ENCODE measurements at places on chromosomes 1 and 21. TPM values are rescaled to one million over a fixed set of nuclear protein-coding genes. Genes with fewer than 3 reads are reported as not detected.

C1orf94 gene
- total RNA-seq = not detected

LRRC39 gene
- 0.57 TPM for total RNA-seq

CD1C gene
- total RNA-seq = 0.45 TPM

DNA sequence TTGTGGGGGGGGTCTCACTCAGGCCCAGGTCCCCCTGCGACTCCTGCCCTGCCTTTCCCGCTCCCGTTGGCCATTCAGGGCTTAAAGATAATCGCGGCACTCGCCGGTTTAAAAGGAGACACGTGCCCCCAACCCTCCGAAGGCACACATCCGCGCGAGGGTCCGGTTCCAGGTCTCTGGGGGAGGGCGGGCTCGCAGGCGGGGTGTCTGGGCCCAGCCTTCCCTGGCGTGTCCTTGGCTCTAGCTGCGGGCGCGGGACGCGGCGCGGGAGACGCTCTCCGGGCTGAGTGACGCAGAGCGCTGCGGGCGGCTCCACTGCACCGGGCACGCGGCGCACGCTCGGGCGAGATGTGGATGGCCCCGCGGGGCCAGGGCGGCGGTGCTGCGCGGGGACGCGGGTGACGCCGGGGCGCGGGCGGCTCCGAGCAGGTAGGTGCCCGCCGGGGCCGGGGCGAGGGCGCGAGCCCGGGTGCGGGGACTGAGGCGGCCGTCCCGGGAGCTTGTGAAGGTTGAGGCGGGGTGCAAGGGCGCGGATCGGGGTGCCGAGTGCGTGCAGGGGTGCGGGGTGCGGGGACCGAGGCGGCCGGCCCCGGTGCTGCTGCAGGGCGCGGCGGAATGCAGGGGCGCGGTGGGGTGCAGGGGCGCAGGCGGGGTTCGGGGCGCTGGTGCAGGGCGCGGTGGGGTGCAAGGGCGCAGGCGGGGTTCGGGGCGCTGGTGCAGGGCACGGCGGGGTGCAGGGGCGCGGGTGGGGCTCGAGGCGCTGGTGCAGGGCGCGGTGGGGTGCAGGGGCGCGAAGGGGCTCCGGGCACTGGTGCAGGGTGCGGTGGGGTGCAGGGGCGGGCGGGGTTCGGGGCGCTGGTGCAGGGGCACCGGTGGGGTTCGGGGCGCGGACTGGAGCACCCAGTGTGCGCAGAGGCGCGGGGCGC lies 3.3 kb upstream of the TRPM2 start:
- no peak for DNase-seq
- peaks cover 31% of the 10 kb centered on the region for H3K4me1 ChIP-seq
- peaks cover 6% of the 10 kb centered on the region for H3K36me3 ChIP-seq
- H3K27me3 ChIP-seq = peaks cover 22% of the 10 kb centered on the region
- no peak overlapping the region for H3K27ac ChIP-seq

- no peak overlapping the region for H3K4me3 ChIP-seq
- H3K27me3 ChIP-seq = peaks cover 14% of the 10 kb centered on the region
- DNase-seq = peak; percentile 88
- H3K4me1 ChIP-seq = peaks cover 4% of the 10 kb centered on the region
- no peaks in the 10 kb centered on the region for H3K36me3 ChIP-seq
These were observed 12.3 kb upstream of the GJA8 start for GRCh38 chr1:147890177-147890790.

DNA sequence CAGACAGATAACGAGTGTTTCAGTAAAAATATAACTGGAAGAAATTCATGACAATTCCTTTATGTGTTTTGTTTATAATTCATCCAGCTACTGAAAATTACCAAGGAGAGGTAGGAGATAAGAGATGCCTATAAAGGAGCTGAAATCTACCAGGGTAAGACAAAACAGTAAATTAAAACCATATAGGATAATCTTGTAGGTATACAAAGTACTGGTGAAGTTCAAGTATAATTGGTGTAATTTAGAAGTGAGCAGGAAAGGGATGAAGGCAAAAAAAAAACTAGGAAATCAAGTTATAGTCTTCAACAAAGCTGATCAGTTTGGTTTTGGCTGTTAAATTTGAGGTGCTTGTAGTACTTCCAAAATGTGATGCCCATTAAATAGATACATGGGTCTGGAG lies 1.2 kb upstream of the WARS2 start:
- H3K36me3 ChIP-seq = peaks cover 16% of the 10 kb centered on the region
- H3K4me1 ChIP-seq = peaks cover 30% of the 10 kb centered on the region
- H3K4me3 ChIP-seq = no peak overlapping the region
- no peaks in the 10 kb centered on the region for H3K27me3 ChIP-seq
